ENCODE measurements at places on chromosomes 1 and 21. TPM values are rescaled to one million over a fixed set of nuclear protein-coding genes. Genes with fewer than 3 reads are reported as not detected.

GRCh38 chr1:110337704-110338308 is 1.4 kb upstream of the RBM15 start:
- no peaks in the 10 kb centered on the region for H3K27me3 ChIP-seq
- H3K27ac ChIP-seq, result no peak overlapping the region
- no peak overlapping the region for H3K4me3 ChIP-seq
- peaks cover 9% of the 10 kb centered on the region for H3K36me3 ChIP-seq

LHX4 gene
- total RNA-seq, result not detected

GRCh38 chr1:245682638-245683628 is 528.1 kb downstream of the KIF26B start:
- no peak for DNase-seq
- H3K4me1 ChIP-seq, result no peaks in the 10 kb centered on the region
- peaks cover 3% of the 10 kb centered on the region for H3K27me3 ChIP-seq
- H3K36me3 ChIP-seq, result no peaks in the 10 kb centered on the region
- H3K4me3 ChIP-seq, result no peak overlapping the region

DNA sequence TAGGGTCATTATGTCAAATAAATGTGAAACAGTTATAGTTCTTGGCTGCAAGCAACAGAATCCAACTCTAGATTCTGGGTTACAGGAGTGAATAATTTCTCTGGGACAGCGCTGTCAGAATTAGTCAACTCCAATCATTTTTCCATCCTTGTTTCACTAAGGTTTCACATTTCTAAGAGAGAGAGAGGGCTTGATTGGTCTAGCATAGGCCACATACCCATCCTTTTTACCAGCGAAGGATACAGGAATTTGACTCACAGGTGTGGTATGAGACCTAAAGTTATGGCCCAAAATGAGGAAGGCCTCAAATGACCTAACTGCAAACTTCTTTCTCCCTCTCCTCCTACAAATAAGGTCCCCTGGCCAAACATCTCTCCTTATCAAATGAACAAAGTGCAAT is 25.5 kb upstream of the RGS8 start:
- no peak overlapping the region for H3K4me3 ChIP-seq
- no peaks in the 10 kb centered on the region for H3K36me3 ChIP-seq
- H3K27ac ChIP-seq, result no peak overlapping the region
- H3K4me1 ChIP-seq, result peaks cover 12% of the 10 kb centered on the region
- no peak for DNase-seq

GRCh38 chr1:1342061-1342562 is 7.1 kb downstream of the DVL1 start:
- no peak overlapping the region for H3K27ac ChIP-seq
- H3K4me1 ChIP-seq, result no peaks in the 10 kb centered on the region
- no peak overlapping the region for H3K4me3 ChIP-seq
- no peaks in the 10 kb centered on the region for H3K36me3 ChIP-seq

All from natural killer cell treated with Interleukin-12 subunit alpha and Interleukin-12 subunit beta and Interleukin-15 and Interleukin-18, amount 100 ng/mL, for 72 hours (primary cell).